ENCODE measurements at places on chromosomes 1 and 21.

GRCh38 chr1:27307874-27308598, 13.9 kb upstream of the TMEM222 start:
- DNase-seq, result no peak

- no peak for DNase-seq
Measured at GRCh38 chr1:153532181-153532580, 3.6 kb downstream of the S100A6 start.

GRCh38 chr1:71498542-71498941, 417.7 kb upstream of the ZRANB2 start:
- no peak for DNase-seq

- peak; percentile 30 for DNase-seq
Measured at GRCh38 chr1:199545780-199546179, 481.7 kb upstream of the NR5A2 start.

DNA sequence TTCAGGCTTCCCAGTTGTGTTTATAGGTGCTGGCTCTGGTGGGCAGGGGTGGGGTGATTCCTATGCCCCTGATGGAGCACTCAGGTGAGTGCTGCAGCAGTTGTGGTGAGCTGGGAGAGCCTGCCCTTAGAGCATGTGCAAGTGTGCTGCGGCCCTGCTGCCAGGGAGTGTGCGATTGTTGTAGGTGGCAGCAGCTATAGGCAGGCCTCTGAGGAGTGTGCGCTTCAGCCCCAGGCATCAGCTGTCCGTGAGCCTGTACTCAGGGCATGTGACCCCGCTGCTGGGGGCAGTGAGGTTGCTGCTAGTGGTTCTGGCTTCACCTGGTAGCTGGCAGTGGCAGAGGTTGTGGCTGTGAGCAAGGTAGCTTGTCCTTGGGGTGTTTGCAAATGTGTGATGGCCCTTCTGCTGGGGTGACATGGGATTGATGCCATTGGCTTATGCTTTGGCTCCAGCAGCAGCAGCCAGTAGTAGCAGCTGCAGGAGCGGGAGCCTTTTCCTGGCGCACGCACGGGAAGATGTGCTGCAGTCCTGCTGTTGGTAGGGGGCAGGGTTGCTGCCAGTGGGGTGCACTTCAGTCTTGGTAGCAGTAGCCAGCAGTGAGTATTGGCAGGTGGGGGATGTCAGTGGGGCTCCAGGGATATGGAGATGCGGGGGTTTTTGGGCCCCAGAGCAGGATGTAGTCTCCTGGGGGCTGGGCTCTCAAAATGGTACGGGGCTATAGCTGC, 37.7 kb downstream of the SYCP1 start:
- DNase-seq, result no peak
